ENCODE measurements at places on chromosomes 7 and 10.

GRCh38 chr7:143934526-143935325 is at the start of gene OR2F2:
TSS of gene OR2F2 (plus strand) at chr7:143935233. CDS start at chr7:143935233, 0 bp downstream.
- DNase-seq = no peak

DNA sequence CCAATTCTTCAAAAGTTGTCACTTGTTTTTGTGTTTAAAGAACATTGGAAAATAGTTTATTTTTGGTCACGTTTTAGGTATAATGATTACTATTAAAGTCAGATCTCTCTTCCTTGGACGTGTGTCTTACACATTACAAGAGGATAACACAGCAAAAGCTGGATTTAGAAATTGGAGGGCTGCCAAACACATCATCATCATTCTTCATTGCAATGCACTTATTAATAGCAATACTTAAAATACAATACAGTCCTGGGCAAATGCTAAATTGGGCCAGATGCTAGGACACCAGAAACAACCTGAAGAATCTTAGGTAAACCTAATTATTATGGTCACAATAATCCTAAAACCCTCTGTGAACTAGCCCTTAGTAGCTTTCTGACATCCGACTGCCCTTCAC is 303.6 kb downstream of the DGKB start:
- no peak for DNase-seq

- no peak for DNase-seq
Observed at GRCh38 chr7:114979388-114979787, 57.5 kb downstream of the MDFIC start.

DNA sequence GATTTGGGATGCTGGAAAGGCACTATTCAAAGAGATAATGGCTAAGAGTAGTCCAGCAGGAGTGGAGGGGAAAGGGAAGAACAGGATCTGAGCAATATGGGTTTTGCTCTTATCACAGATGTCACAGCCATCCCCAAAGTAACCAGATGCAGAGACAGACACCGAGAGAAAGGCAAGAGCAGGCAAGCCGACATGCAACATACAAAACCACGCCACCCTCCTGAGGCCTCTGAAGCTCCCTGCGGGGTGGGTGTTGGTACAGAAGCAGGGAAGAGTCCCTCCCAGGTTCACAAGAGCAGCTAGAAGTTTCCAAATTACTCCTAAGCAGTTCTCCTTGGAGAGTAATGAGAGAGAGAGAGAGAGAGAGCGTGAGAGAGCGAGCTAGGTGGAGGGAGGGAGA is 10.8 kb upstream of the C10orf53 start:
- no peak for DNase-seq

DNA sequence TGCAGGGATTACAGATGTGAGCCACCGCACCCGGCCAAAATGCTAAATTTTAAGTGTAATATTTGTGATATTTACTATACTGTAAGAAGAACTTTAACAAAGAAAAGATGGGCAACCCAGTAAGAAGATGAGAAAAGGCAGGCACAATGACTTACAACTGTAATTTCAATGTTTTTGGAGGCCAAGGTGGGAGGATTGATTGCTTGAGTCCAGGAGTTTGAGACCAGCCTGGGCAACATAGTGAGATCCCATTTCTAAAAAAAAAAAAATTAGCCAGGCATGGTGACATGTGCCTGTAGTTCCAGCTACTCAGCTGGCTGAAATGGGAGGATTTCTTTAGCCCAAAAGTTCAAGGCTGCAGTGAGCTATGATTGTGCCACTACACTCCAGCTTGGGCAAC is 11.7 kb upstream of the GATAD1 start:
- DNase-seq = no peak

DNA sequence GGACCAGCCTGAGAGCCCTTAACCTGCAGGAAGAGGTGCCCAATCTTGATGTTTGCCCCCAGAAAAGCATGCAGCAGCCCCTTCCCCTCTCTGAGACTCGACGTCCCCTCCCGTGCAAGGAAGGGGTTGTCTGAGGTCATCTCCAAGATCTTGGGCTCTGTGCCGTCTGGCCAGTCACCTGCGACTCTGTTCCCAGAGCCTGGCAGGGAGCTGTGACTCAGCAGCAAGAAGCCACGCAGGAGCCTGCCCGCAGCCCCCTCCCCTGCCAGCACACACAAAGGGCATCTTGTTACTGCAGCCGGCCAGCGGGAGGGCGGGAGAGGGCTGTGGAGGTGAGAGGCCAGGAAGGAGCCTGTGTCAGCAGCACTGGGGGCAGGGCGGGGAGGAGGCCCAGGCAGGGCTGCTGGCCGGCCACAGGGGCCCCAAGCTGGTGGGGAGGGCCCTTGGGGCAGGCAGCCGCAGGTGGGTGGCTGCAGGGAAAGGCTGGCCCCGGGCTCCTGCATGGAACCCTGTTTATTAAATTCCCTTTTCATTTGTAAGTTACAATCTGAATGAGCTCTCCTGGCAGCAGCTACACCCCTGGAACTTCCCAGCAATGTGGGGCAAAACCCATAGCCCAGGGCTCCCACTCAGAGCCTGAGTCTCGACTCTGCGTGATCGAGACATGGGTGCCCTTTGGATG is 103.7 kb upstream of the ZMIZ1 start:
- no peak for DNase-seq

DNA sequence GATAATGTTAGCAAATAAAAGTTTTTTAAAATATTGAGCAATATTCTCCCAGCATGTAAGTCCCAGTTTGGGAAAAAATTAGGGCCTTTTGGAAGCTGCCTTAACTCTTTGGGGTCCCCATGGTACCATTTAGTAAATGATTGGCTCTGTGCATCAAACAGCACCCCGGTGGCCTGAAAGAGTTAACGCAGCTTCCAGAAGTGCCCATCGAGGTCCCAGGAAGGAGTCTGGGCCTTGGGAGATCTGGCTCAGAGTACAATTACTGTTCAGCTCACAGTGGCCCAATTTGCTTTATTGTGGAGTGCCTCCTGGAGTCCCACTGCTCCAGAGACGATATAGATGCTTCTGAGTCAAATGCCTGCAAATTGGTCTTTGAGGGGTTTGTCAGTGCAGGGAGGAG is 31.7 kb downstream of the WDFY4 start:
- no peak for DNase-seq

DNA sequence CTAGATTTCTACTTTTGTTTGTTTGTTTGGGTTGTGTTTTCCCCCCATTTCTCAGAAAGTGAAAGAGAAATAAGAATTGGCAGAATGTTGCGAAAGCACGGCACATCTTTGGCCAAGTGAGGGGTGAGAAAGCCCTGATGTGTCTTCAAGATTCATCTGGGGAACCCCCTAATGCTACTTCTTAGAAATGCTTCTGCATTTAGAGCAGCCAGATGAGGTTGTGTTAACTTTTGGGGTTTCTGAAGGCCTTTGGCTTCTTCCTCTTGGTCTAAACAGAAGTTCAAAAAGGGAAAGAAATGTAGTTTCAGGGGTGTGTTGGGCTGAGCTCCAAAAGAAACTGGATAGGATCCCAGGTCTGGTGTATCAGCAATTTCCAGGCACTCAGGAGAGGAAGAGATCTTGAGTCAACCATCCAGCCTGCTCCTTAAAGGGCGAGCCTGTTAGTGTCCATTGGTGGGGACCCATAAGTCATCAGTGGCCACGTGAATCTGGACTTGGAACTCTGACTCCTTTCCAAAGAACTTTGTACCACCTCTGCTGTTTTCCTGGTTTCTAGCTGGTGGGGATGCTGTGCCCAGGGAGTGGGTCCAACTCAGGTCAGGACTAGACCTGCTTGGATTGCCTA is 6.5 kb downstream of the DUSP5 start:
- DNase-seq = peak; percentile 78

DNA sequence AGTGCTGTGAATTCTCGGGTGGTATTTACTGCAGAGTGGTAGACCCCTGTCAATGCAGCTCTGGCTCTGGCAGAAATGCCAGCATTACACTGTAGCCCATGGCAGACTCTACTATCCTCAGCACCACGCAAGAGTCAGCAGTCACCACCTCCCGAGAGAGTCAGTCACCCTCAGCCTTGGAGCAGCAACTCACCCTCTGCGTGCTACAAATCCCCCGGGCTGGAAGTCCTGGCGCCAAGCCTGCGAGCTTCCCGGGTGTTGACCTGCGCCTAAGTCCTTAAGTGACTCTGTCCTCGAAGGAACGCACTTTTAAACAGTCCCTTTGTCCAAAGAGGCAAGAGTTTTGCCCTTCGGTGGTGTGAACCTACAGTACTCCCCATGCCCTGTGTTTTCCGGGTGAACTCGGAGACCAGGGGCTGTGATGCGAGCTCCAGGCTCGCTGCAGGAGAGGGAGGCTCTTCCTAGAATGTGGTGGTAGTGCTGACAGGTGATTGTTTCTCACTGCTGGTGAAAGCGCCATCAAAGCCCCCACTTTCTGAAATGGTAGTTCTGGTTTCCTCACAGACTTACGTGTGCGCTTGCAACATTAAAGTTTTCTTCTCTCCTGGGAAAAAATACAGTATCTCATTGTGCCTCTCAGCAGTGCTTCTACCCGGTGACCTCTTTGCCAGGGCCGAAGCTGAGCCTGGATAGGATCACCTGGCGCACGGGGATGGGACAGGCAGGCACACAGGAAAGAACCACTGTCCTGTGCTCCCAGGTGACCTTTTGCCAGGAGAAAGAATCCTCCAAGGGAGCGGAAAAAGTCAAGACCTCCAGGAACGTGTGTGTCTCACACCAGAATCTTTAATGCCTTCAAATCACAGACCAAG is 33.1 kb upstream of the MBL2 start:
- DNase-seq = no peak

GRCh38 chr10:9052767-9053166 is 998.3 kb downstream of the GATA3 start:
- no peak for DNase-seq

GRCh38 chr10:93473161-93473560 is 9.0 kb downstream of the MYOF start:
- no peak for DNase-seq

DNA sequence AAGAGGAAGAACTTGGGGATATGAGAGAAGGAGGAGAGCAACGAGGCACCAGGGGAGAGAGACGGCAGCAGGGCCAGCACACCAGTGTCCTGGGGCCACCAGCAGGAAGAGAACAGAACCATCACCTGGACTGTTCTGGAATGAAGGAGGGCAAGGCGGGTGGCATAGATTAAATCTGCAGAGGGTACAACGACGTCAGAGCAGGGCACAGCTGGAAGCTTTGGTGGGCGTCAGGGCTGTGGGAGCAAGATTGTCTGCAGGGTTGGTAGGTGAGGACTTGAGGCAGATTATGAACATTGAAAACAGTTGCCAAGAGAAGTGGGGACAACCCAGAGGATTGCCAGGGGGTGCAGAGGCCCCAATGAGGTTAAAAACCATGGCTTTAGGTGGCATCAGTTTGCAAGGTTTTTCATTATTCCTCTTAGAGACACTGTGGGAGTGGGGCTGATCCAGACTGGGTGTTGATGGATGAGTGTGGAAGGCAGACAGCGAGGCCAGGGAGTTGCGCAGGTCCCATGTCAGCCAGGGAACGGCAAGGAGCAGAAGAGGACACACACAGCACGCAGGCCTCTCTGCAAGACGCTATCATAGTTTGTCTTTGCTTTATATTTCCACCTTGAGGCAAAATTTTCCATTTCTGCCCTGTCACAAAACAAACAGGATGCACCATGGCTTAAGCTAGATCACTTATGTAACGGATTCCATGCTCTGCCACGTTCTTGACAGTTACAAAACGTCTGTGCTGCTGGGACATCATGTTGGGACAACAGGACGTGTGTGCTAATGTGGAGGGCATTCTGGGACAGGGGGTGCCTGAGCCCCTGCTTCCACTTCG is 52.5 kb upstream of the LEP start:
- no peak for DNase-seq

DNA sequence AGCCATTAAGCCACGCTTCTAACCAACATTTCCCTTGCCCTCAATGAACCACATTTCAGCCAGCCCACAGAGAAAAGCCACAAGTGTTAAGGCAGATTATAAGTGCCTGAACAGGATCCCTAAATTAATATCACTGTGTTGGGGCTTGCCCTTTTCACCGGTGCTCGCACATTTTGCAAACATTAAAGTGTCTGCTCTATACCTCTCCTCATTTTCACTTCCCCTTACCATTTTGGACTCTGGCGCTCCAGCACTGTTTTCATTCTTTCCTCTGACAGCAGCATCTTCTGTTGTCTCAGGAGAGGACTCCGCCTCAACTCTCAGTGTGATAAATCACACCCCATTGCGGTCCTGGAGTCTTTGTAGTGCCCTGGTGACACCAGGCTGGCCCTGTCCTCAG is 274.2 kb downstream of the BAMBI start:
- no peak for DNase-seq

DNA sequence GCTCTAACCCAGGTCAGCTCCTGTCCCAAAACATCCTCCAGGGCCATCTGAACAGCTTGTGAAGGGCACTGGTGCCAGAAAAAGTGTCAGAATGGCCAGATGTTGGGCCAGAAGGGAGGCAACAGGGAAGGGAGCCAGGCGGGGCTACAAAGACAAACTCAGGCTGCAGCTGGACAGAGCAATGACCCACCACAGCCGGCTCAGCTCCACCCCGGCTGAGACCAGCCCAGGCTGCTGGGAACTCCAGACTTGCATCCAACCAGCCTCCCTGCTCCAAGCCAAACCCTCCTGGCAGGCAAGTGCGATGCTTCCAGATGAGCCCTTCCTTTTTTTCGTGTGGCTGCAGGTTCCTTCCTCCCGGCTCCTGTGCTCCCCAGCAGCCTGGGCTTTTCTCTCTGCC is 466.9 kb downstream of the PTPRN2 start:
- no peak for DNase-seq

DNA sequence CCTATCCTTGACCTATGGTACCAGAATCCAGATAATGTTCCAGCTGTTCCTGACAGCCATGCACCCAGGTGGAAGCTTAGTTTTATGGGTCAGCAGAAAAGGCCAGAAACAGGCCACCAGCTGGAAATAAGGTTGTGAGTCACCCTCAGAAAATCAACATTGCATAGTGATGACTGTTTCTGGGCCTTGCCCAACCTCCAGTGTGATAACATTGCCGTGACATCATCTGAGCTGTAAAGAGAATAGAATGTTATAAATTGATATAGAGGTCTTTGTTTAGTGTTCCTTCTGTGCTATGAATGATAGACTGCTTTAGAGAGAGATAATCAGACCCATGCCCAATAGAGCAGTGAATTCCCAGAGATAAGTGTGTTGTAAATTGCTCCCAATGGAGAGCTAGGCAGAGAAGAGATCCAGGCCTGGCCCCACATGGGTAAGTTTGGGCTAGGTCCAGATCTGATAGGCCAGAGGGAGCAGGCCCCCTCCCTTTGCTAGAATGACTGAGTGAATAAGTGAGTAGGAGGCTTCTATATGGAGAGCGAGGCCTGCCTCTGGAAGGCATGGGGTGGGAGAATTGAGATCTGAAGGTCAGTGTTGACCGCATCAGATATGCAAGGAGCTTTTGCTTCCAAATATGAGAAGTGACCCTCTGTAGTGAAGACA is 14.2 kb upstream of the HPS1 start:
- no peak for DNase-seq

- no peak for DNase-seq
Observed at GRCh38 chr10:133211141-133211830, 18.7 kb upstream of the UTF1 start.
